ENCODE measurements at places on chromosomes 1 and 21.

GRCh38 chr21:44513389-44514217 lies 26.4 kb downstream of the KRTAP10-1 start:
- no peak for DNase-seq

DNA sequence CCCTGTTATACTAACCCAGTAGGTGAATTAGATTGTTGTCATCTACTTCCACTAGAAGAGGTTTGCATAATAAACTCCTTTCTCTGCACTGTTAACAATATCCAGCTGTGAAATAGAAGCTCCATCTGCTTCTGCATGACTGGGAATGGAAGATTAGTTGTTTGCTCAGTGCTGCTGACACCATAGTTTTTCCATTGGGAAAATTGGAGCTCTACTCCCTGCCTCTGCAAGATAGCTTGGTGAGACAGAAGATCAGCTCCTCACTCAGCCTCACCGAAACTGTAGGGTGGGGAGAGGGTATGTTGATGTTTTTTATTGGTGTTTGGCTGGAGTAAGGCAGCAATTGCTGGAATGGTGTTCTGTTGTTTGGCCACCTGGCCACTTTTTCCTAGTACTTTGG lies 331.6 kb upstream of the ADAMTS5 start:
- DNase-seq, result no peak

GRCh38 chr1:233379869-233380438 lies 52.4 kb downstream of the MAP3K21 start:
- no peak for DNase-seq

GRCh38 chr1:61392409-61393242 lies 310.3 kb downstream of the NFIA start:
- DNase-seq, result no peak

- no peak for DNase-seq
Measured at GRCh38 chr1:25467193-25467592, 36.5 kb downstream of the MACO1 start.

DNA sequence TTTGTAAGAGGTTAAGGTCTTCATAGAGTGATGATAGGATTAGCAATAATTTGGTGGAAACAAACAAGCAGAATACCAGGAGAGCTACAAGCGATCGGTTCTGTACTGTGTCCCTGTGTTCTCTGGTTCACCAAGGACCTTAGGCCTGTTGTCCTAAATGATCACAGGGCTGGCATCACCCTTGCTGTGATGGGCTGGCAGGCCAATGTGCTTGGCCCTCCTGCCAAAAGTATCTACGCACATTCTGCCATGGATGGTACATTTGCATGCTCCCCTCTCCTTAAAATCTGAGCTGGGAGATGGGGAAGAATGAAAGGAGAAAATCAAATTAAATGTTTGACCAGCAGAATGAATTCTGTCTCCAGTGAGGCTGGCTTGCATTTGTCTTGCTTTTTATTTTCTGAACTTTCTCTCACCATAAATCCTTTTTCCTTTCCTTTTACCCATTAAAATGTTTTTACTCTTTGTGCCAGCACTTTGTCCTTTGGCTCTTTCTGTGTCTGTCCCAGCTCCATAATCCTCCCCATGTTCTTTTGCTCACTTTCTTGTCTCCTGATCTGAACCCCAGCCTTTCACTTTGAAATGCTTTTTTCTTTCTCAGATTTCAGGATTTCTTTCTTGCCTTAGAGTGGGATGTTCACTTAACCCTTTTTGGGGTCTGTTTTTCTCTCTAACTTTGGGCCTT lies 51.7 kb downstream of the PBX1 start:
- DNase-seq, result no peak

DNA sequence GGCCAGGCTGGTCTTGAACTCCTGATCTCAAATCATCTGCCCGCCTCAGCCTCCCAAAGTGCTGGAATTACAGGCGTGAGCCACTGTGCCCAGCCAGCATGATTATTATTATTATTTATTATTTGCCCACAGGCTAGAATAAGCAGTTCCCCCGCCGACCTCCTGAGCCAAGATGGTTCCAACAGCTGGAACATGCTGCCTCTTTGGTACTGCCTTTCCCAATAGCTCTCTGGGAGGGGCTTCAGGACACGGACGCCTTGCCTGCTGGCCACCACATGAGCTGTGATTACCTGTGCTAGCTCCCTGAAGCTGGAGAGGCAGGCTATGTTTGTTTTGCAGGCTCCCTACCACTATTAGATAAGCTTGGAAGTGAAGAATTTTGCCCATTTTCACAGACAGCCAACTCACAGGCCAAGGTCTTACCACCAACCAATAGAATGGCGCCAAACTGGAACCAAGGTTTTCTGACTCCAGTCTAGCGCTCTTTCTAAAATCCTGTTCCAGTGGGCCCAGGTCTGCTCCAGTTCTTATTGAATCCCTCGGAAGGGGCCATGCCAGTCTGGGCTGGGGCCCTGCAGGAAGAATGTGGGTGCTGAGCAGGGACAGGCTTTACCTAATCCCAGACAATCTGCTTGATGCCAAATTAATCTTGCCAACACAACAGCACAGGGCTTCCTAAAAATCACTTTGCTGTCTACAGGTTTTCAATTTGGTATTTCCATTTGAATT lies 2.1 kb upstream of the GPR61 start:
- DNase-seq, result no peak

- DNase-seq, result no peak
Measured at GRCh38 chr1:89725631-89726030, 92.7 kb downstream of the LRRC8C start.

DNA sequence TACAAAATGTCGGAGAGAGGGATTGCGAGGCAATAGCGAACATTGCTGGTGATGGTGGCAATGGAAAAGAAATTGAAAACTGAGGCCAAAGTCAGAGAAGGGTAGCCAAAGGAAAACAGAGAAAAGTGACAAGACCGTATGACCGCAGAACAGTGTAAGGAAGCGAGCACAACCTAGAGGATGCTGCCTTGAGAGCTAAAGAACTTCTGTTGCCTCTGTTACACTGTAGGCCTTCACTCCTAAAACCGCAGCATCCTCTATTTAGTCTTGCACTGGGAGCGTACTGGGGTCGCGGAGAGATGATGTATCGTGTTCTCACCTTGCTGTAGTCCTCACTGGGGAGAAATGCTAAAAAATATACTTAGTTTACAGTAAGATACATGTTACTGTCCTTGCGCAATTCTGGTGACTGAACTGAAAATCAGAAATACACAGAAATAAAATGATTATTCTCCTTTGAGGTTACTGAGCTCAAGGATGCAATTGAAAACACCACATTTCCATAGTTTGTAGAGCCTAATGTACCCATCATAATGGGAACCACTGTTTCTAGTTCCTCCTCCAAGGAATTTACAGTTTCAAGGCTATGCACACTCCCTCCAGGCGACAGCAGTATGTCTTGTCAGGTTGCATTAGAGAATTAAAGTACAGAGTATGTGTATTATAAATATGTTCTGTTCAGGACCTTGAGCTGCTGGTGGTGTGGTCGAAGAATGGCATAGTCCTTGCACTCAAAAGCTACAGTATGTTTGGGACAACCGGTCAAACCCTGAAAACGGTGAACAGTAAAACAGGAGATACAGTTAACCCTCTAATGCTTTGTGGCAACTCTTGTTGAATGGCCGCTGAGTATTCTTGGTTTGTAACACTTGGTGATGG lies 1.3 kb downstream of the NEK7 start:
- no peak for DNase-seq

GRCh38 chr1:169124459-169124858 lies 18.0 kb downstream of the ATP1B1 start:
- DNase-seq, result no peak

GRCh38 chr1:36481771-36482723 lies 666 bp downstream of the CSF3R start:
- DNase-seq, result no peak

- DNase-seq, result no peak
Measured at GRCh38 chr1:208985231-208985630, 598.3 kb upstream of the CAMK1G start.

DNA sequence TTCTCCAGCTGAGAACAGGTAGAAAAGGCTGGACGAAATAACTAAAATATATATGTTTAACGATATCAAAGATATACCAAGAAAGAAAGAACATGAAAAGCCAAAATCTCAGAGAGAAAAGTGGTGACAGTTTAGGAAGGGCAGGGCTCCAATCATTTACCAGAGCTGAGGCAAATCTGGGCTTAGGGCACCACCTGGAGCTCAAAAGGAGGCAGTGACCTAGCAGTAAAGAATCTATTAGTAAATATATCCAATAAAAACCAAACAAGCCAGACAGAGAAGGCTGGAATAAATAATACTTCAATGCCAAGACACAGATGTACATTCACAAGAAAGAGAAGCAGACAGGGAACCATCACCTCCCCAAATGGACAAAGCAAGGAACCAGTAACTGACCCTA lies 43.5 kb downstream of the CHIA start:
- DNase-seq, result no peak

GRCh38 chr1:55813618-55814017 lies 598.5 kb upstream of the USP24 start:
- DNase-seq, result no peak

GRCh38 chr1:41381692-41382479 lies 20.7 kb downstream of the FOXO6 start:
- no peak for DNase-seq

- peak; percentile 50 for DNase-seq
Measured at GRCh38 chr1:223504741-223505140, 111.5 kb downstream of the CCDC185 start.

DNA sequence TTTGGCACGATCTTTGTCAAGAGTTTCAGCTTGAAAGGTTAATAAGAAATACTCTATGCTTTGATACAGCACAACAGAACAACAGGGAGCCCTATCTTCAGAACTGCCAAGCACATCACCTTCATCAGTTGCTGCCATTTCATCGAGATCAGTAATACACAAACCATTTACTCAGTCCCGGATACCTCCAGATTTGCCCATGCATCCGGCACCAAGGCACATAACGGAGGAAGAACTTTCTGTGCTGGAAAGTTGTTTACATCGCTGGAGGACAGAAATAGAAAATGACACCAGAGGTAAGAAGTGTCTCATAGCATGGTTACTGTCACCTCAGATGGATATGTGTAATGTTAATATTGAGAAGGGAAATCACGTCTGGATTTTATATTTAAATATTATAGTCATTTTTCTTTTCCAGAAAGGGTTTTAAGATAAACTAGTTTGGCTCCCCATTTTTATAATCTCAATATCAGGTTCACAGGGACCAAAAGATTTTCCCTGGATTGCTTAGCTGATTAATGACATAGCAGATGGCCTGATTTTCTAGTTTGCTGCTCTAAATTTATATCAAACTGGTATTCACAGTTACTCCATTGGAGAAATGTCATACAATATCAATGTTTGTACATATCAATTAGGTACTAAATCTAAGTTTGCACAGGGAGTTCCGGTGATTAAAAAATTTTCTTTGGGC lies 97.3 kb downstream of the USP25 start:
- DNase-seq, result no peak

GRCh38 chr1:157227700-157228099 lies 89.5 kb upstream of the ETV3 start:
- no peak for DNase-seq

GRCh38 chr21:34684174-34684876 lies 15.5 kb downstream of the CLIC6 start:
- DNase-seq, result no peak

DNA sequence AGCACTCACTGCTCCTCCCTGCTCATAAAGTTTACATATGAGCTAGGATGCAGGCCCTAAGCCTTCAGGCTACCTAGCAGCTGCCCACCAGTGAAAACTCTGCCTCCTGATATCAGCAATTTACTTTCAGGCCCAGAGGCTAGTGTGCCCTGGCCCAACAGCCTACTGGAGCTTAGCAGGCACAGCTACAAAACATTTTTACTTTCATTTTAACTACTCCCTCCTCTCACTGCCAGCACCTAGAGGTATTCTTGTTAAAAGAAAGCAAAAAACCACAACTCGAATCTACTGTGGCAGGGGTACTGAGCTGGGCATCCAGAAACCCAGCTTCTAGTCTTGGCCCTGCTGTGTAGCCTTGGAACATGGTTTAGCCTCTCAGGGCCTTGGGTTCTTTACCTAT lies 5.8 kb upstream of the LORICRIN start:
- DNase-seq, result no peak

GRCh38 chr1:193417403-193417802 lies 231.0 kb upstream of the B3GALT2 start:
- no peak for DNase-seq

DNA sequence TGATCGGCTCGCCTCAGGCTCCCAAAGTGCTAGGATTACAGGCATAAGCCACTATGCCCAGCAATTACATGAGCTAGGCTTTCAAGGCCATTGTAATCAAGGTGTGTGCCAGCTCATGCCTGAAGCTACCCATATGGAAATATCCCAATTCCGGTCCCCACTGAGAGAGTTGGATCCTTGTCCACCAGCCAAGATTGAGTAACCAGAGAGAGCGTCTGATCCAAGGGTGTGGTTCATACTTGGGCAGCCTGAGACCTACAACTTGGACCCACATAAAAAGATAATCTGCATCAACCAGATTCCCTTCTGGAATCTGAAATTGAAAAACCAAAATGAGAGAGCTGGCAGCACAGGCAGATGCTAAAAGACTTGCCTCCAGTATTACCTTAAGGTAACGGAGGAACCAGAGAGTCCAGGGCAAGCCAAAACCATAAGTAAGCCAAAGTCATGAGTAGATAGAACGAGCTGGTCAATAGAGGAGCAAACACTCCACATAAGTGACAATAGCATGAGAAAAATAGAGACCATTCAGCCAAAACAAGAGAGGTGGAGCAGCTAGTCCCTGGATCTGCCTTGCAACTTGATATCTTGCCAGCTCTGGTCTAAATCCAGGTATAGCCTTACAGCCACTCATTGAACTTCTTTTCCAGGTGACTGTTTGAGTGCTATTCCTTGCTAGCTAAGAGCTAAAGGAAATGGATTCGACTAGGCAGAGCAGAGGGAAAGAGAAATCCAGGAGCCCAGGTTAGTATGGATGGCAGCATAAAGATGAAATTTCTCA lies 63.8 kb upstream of the ATP1A1 start:
- no peak for DNase-seq

DNA sequence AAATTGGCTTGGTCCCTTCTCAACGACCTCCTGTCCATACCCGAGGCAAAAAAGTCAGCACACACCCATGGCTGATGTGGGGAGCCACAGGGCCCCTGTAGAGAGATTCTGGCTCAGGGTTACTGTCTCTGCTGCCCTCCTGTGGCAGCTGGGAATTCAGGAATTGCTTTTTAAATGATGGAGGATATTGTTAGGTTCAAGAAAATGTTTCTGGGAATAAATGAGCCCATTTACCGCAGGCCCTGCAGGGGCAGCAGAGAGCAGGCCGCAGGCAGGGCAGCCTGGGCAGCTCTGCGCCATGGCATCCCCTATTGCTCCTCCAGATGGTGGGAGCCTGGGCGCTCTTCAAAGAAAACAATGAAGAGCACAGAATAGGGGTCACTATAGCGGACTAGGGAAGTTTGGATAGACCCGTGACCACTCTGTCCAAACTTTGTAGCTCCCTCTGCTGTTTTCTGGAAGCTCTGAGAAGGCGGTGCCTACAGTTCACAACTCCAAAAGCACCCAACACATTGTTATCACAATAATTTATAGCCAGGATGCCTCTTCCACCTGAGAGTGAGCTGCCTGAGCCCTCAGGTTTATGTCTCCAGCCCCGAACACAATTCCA lies 201.1 kb downstream of the BACH1 start:
- DNase-seq, result no peak

GRCh38 chr1:12064073-12064969 lies 1.2 kb downstream of the TNFRSF8 start:
- no peak for DNase-seq

All from right renal pelvis (tissue), 4 donors.